ENCODE measurements at places on chromosomes 11 and 22.

DNA sequence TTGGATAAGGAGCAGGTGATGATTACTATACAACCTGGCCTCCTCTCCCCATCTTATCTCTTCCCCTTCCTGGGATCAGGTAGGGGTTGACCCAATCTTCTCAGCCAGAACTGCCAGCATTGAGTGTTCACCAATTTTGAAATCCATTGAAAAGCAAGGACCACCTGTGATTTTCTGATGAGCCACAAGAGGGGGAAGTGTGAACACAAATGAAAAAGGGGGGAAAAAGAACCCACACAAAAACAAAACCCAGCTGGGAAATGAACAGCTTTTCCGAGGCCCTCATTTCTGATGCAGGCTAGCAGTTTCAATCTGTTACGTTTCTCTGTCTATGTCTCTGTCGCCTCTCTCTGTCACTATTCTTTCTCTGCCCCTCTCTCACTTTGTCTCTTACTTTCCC, 161.9 kb downstream of the INSC start:
- DNase-seq = no peak

- DNase-seq = no peak
Observed at GRCh38 chr11:114774599-114775361, 96.5 kb downstream of the NXPE2 start.

DNA sequence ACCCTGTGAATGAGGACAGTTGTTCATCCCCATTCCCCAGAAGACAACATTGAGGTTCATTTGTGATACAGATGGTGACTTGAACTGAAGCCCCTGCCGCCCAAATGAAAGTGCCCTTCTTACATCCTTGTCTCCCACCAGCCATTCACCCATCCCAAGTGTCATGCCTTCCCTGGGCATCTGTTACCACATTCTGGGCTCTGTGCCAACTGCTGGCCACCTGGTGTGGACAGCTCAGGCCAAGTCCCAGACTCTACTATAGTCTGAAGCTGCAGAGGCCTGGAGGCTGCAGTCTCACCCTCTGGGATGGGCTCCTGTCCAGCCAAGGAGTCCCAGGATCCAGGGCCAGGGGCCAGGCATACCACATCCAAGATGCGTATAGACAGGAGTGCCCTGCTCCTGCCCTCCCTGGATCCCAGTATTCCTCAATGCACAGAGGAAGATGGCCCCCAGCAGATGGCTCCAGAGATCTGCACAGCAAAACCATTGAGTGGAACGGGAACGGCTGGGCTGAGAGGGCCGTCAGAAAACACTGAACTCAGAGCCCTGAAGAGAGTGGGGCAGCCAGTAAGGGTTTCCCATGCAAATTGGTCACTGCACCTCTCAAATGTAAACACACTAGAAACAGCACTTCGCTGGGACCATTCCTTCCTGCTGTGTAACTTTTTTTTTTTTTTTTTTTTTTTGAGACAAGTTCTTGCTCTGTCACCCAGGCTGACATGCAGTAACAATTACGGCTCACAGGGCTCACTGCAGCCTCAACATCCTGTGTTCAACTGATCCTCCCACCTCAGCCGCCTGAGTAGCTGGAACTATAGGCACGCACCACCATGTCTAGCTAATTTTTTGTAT, 22.8 kb downstream of the ARRB1 start:
- DNase-seq = peak; percentile 70

DNA sequence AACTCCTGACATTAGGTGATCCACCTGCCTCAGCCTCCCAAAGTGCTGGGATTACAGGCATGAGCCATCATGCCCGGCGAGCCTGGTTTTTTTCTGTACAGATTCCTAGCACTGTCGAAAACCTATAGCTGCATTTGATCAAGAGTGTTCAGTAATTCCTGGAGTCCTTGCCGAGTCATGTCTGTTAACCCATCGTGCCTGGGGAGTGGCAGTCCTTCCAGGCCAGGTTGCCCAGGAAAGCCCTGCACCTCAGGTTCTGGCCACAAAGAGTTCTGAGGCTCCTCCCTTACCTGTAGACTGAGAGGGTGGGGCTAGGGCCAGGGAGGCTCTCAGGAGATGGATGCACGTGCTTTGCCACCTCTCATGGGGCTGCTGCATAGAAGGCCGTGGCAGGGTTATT, 17.0 kb downstream of the YDJC start:
- no peak for DNase-seq

DNA sequence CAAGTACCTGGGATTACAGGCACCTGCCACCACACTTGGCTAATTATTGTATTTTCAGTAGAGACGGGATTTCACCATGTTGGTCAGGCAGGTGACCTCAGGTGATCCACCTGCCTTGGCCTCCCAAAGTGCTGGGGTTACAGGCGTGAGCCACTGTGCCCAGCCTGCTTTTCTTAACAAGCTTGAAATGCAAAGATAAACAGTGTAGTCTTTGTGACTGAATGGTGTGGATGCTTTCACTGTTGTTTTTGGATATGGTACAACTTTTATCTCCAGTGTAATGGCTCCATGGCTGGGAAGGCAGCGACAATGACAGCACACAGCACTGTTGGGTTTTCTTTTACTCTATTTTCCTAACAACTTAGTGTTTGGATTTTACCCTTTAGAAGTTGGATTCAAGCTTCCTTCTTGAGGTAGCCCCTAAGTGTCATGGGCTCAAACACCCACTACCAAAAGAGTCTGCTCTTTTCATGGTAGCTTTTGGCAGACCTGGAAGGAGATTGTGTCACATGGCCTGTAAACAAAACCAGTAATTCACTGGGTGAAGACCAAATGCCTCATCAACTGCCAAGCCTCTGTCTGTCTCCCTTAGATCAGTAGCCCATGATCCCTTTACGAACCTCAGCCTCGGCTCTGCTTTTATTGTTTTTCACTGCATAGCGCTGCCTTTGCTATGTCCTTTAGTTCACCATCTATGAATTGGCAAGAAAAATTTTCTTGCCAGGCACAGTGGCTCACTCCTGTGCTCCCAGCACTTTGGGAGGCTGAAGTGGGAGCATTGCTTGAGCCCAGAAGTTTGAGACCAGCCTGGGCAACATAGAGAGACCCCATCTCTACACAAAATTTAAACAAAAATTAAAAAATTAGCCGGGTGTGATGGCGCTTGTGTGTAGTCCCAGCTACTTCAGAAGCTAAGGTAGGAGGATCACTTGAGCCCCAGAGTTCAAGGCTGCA, 6.4 kb downstream of the VPS51 start:
- no peak for DNase-seq

GRCh38 chr11:45556851-45557707, 108.3 kb downstream of the CHST1 start:
- no peak for DNase-seq

- no peak for DNase-seq
Observed at GRCh38 chr22:39859903-39860588, 33.5 kb downstream of the ENTHD1 start.

- no peak for DNase-seq
Observed at GRCh38 chr11:26048271-26048670, 283.7 kb upstream of the ANO3 start.

- peak; percentile 81 for DNase-seq
Observed at GRCh38 chr11:65575568-65576231, at the start of gene EHBP1L1. Gene EHBP1L1 (plus strand): TSS chr11:65576053. CDS start chr11:65576303, 250 bp downstream.
